Activated T-helper 2 cell treated with anti-CD3 and anti-CD28 coated beads, Interferon-gamma antibody, Interleukin-2, Interleukin-4, amounts not matched to agents 10 μg/mL and 5 μg/mL and 100 μg/mL, durations not matched to agents 14 hours and 24 hours and 36 hours (primary cell): ENCODE measurements at places on chromosomes 6 and 20. TPM values are rescaled to one million over a fixed set of nuclear protein-coding genes. Genes with fewer than 3 reads are reported as not detected.
A peak's percentile ranks its signal among the peaks of the same experiment; 100 is the strongest.

The ANKRD66 gene
- not detected in 2 replicates for total RNA-seq

The RIPPLY2 gene
- not detected in 2 replicates for total RNA-seq

The TMEM217 gene
- 4.5 and 4.8 TPM in 2 replicates for total RNA-seq

The UBE2C gene
- total RNA-seq, result 142 and 145 TPM in 2 replicates

The B3GALT4 gene
- total RNA-seq, result 5.1 and 6.5 TPM in 2 replicates

- H3K4me3 ChIP-seq, result no peak overlapping the region
- H3K27me3 ChIP-seq, result no peaks in the 10 kb centered on the region
- H3K36me3 ChIP-seq, result no peaks in the 10 kb centered on the region
- no peaks in the 10 kb centered on the region for H3K4me1 ChIP-seq
- no peak for DNase-seq
- H3K27ac ChIP-seq, result no peak overlapping the region
Observed at GRCh38 chr6:11631008-11631407, 93.5 kb downstream of the TMEM170B start.

DNA sequence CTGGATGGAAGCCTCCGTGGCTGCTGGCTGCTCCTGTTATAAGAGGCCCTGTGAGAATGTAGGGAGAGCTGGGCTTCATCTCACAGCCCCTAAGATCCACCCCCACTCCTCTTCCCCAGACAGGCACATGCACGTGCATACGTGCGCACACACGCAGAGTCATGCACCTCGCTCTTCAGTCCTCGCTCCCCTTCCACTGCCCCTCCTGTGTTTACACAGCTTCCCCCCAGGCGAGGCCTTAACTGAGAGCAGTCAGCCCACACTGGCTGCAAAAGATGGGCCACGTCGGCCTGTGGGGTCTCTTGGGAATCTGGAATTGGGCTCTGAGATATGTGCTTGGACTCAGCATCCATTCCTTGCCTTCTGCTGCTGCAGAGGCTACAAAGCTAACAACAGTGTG lies 35.2 kb upstream of the MLN start:
- no peak overlapping the region for H3K27ac ChIP-seq
- H3K4me3 ChIP-seq, result no peak overlapping the region
- no peaks in the 10 kb centered on the region for H3K36me3 ChIP-seq
- no peak for DNase-seq
- H3K4me1 ChIP-seq, result peaks cover 16% of the 10 kb centered on the region

DNA sequence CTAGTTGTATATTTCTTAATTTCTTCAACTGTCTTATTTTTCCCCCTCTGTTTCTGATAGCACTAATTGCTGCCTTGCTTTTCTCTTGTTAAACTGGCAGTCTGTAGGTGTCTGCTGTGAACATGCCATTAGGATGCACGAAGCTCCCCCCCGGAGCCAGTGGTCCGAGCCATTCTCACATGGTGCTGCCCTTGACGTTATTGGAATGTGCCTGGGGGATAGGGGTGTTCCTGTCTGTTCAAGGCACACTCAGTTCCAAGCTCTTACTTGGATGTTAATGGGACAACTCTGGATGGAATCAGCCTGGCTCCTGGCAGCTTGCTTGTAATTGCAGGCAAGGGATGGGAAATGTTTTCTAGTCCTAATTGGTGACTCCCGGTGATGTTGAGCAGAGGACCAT lies 68.4 kb downstream of the RREB1 start:
- peaks cover 4% of the 10 kb centered on the region for H3K4me1 ChIP-seq
- no peak overlapping the region for H3K4me3 ChIP-seq
- H3K27ac ChIP-seq, result no peak overlapping the region
- no peak for DNase-seq
- peaks cover 34% of the 10 kb centered on the region for H3K36me3 ChIP-seq
- no peaks in the 10 kb centered on the region for H3K27me3 ChIP-seq

DNA sequence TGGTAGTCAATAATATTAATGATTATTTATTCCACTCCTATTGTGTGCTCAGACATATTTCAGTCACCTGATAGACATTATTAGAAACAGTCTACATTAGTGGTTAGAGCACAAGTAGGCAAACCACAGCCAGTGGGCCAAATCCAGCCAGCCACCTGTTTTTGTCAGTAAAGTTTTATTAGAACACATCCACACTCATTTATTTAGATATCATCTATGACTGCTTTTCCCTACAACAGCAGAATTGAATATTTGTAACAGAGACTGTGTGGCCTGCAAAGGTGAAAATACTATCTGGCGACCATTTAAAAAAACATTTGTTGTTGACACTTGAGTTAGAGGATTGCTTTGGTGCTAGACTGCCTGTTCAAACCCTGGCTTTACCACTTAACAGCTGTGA lies 220.0 kb upstream of the ZFP64 start:
- H3K4me1 ChIP-seq, result peaks cover 21% of the 10 kb centered on the region
- no peak overlapping the region for H3K4me3 ChIP-seq
- H3K27me3 ChIP-seq, result no peaks in the 10 kb centered on the region
- H3K27ac ChIP-seq, result no peak overlapping the region

DNA sequence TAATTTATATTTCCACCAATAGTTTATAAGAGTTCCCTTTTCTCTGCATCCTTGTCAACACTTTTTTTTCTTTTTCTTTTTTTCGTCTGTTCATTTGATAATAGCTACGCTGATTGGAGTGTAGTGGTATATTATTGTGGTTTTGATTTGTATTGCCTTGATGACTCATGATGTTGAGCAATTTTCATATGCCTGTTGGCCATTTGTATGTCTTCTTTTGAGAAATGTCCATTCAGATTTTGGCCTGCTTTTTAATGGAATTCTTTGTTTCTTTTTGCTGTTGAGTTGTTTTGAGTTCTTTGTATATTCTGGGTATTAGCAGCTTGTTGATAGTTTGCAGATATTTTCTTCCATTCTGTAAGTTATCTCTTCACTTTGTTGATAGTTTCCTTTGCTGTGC lies 773.4 kb downstream of the KIF16B start:
- no peaks in the 10 kb centered on the region for H3K4me1 ChIP-seq
- no peaks in the 10 kb centered on the region for H3K27me3 ChIP-seq
- no peak overlapping the region for H3K4me3 ChIP-seq
- H3K27ac ChIP-seq, result no peak overlapping the region

- H3K4me1 ChIP-seq, result no peaks in the 10 kb centered on the region
- DNase-seq, result no peak
- H3K27me3 ChIP-seq, result peaks cover 10% of the 10 kb centered on the region
- no peak overlapping the region for H3K27ac ChIP-seq
- no peak overlapping the region for H3K4me3 ChIP-seq
- no peaks in the 10 kb centered on the region for H3K36me3 ChIP-seq
Observed at GRCh38 chr6:40469323-40469722, 117.8 kb downstream of the LRFN2 start.

GRCh38 chr20:4471221-4471620 lies 250.5 kb upstream of the PRND start:
- peaks cover 19% of the 10 kb centered on the region for H3K27me3 ChIP-seq
- H3K4me1 ChIP-seq, result no peaks in the 10 kb centered on the region
- no peak overlapping the region for H3K27ac ChIP-seq
- no peak for DNase-seq

GRCh38 chr6:3433005-3433404 lies 23.8 kb downstream of the SLC22A23 start:
- peaks cover 4% of the 10 kb centered on the region for H3K27me3 ChIP-seq
- no peaks in the 10 kb centered on the region for H3K36me3 ChIP-seq
- no peak for DNase-seq
- no peak overlapping the region for H3K4me3 ChIP-seq
- H3K27ac ChIP-seq, result no peak overlapping the region
- no peaks in the 10 kb centered on the region for H3K4me1 ChIP-seq

GRCh38 chr6:37074053-37074827 lies 68.8 kb downstream of the FGD2 start:
- no peak for DNase-seq
- H3K27ac ChIP-seq, result no peak overlapping the region
- H3K36me3 ChIP-seq, result no peaks in the 10 kb centered on the region
- no peak overlapping the region for H3K4me3 ChIP-seq
- peaks cover 18% of the 10 kb centered on the region for H3K4me1 ChIP-seq

- peaks cover 53% of the 10 kb centered on the region for H3K4me1 ChIP-seq
- peaks cover 35% of the 10 kb centered on the region for H3K36me3 ChIP-seq
- peak; percentile 59 for DNase-seq
- peak within 1 kb of the TSS; percentile 95 for H3K4me3 ChIP-seq
- H3K27me3 ChIP-seq, result no peaks in the 10 kb centered on the region
Observed at GRCh38 chr6:149317644-149318571, at the start of gene TAB2. TAB2 (plus strand) TSS chr6:149317712; CDS start chr6:149369998, 52,286 bp downstream.

DNA sequence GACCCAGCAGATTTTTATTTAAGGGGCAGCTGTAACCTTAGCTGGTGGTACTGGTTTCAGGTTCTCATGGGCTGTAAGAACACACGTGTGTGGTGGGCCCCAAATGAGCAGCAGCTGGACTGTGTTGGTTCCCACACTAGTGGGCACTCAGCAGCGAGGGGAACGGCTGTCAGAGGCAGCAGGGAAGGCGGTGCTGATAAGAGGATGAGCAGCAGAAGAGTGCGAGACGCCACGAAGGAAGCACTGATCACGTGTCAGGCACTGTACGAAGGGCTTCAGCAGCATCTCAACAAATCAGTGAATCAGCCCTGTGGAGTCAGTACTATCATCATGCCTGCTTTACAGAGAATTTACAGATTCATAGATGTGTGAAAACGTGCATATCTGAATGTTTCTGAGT lies 41.0 kb upstream of the EMILIN3 start:
- H3K36me3 ChIP-seq, result peaks cover 32% of the 10 kb centered on the region
- H3K4me3 ChIP-seq, result no peak overlapping the region
- DNase-seq, result no peak
- H3K27me3 ChIP-seq, result no peaks in the 10 kb centered on the region

DNA sequence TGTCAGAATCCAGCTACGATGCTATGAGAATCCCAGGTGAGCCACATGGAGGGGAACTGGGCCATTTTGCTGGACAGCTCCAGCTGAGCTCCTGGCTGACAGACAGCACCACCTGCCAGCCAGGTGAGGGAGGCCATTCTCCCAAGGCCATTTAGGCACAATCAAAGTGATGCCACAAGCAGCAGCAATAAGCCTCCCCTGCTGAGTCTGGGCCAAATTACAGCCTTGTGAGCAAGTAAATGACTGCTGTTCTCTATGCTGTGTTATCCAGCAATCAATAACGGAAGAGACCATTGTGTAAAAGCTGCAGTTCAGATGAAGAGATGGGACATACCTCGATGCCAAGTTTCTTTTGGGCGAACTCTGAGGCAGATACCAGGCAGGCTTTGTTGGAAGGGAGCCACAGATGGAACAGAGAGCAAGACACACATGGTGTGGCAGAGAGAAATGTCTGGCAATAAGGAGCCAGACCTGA lies 14.0 kb upstream of the SCGN start:
- no peak for DNase-seq
- H3K4me3 ChIP-seq, result no peak overlapping the region
- H3K4me1 ChIP-seq, result no peaks in the 10 kb centered on the region

DNA sequence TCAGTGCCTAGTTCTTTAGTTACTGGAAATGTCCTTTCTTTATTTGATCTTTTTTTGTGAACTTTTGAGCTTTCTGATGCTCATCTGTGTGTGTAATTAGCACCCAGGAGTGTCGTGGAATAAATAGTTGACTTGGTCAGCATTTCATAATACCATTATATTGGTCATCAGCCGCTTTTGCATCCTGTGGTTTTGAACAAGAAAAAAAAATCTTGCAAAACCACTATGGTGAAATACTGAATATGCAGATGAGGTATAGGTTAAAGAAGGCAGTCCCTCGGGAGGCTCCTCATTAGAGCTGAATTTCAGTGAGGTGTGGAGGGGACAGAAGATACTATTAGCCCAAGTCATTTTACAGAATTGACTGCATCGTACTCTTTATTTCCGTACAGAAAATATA lies 90.1 kb downstream of the FOXO3 start:
- no peak overlapping the region for H3K4me3 ChIP-seq
- H3K27ac ChIP-seq, result no peak overlapping the region
- DNase-seq, result no peak
- peaks cover 7% of the 10 kb centered on the region for H3K27me3 ChIP-seq
- H3K36me3 ChIP-seq, result no peaks in the 10 kb centered on the region

- peaks cover 55% of the 10 kb centered on the region for H3K36me3 ChIP-seq
- peak overlapping the region; percentile 40 for H3K27ac ChIP-seq
- no peaks in the 10 kb centered on the region for H3K27me3 ChIP-seq
- H3K4me1 ChIP-seq, result peaks cover 38% of the 10 kb centered on the region
- no peak for DNase-seq
Observed at GRCh38 chr6:127877231-127877630, 23.6 kb downstream of the THEMIS start.

- H3K36me3 ChIP-seq, result no peaks in the 10 kb centered on the region
- H3K27ac ChIP-seq, result no peak overlapping the region
- H3K4me3 ChIP-seq, result no peak overlapping the region
- peaks cover 2% of the 10 kb centered on the region for H3K27me3 ChIP-seq
Observed at GRCh38 chr20:47821481-47822100, 36.3 kb upstream of the SULF2 start.

- H3K27ac ChIP-seq, result no peak overlapping the region
- no peaks in the 10 kb centered on the region for H3K27me3 ChIP-seq
- DNase-seq, result no peak
- no peaks in the 10 kb centered on the region for H3K36me3 ChIP-seq
Observed at GRCh38 chr6:4420160-4420865, 284.9 kb upstream of the ECI2 start.

DNA sequence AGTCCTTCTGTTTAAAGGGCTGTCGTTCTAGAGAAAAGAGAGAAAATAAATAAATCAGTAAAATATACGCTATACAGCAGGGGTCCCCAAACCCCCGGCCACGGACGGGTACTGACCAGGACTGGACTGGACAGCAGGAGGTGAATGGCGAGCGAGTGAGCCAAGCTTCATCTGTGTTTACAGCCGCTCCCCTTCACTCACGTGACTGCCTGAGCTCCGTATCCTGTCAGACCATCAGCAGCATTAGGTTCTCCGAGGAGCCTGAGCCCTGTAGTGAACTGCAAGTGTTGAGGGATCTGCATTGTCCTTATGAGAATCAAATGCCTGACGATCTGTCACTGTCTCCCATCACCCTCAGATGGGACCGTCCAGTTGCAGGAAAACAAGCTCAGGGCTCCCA lies 76.5 kb downstream of the ZNF217 start:
- H3K36me3 ChIP-seq, result no peaks in the 10 kb centered on the region
- no peak overlapping the region for H3K27ac ChIP-seq
- DNase-seq, result no peak
- no peak overlapping the region for H3K4me3 ChIP-seq
- H3K4me1 ChIP-seq, result no peaks in the 10 kb centered on the region

- no peak overlapping the region for H3K4me3 ChIP-seq
- H3K4me1 ChIP-seq, result no peaks in the 10 kb centered on the region
- DNase-seq, result no peak
- H3K27me3 ChIP-seq, result no peaks in the 10 kb centered on the region
- H3K36me3 ChIP-seq, result peaks cover 28% of the 10 kb centered on the region
- H3K27ac ChIP-seq, result no peak overlapping the region
Observed at GRCh38 chr6:34836451-34836850, 44.6 kb downstream of the BLTP3A start.

DNA sequence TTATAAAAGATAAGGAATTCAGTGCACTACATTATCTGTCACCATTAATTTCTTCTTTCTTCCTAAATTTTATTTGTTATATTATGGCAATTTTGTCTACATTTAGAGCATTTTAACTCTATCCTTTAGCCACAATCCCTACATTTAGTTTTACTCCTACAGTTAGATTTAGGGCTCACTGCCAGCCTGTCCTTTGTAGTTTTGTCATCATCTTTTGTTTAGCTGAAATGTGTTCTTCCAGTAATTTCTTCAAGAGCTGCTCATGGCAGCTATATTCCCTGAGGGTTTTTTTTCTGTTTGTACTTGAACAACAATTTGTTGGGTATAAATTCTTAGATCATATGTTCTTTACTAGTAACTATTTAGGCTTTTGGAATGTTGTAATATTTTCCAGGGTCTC lies 72.7 kb upstream of the B3GAT2 start:
- no peaks in the 10 kb centered on the region for H3K4me1 ChIP-seq
- H3K27ac ChIP-seq, result no peak overlapping the region
- H3K4me3 ChIP-seq, result no peak overlapping the region
- no peaks in the 10 kb centered on the region for H3K27me3 ChIP-seq
